Activated gamma-delta T cell treated with anti-CD3 and anti-CD28 coated beads, Interleukin-2, amount 50 U/mL, for 16 hours (primary cell): ENCODE measurements at places on chromosomes 13 and 19.

DNA sequence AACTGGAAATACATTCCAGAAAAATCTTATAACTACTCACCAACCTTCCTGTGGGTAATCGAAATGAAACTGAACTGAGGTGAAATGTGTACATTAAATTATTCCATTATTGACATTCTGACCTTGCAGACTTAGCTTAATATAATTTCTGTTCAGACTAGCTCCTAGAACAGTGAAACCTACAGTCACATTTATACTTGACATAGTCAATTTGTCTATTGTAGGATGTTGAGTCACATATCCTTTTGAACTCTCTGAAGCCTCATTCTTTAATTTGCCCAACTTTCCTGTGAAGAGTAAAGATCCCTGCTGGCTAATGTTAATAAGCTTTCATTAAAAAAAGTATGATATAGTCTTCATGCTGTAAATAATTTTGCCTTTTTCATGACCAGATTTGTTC is 92.0 kb upstream of the SCEL start:
- DNase-seq, result no peak

- peak; percentile 10 for DNase-seq
These were observed 60.1 kb downstream of the DCT start for GRCh38 chr13:94419304-94419924.

DNA sequence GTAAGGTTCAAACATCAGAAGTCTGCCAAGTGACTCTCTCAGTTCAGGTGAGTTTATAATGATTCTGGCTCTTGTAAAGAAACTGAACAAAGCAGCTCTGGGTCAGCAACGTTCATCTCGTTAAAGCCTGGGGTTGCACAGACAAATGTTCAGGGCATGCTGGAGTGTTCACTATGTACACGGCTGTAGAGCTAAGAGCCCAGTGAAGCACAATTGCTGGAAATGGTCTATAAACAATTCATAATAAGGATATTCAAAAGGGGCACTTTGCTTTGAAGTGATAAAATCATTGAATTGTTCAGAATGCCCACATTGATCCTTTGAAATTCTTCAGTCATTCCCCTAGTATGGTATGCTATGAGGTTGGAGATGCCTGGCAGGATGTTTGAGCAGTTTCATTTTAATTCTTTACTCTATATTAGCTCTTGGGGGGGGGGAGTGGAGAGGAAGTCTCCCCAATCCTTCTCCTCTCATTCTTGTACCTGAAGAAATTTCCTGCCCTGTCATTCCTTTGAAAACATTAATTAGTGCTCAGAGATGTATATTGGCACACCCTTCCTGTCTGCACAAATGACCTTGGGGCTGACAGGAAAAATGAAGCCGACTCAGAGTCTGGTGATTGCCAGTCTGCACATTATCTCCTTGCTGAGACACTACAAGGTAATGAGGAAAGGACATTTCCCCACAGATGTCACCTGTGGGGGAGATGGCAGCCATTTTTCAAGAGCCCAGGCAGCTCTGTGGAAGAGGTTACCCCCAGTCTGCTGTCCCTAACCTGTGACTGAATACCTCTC is 145.5 kb downstream of the DLEU7 start:
- no peak for DNase-seq

DNA sequence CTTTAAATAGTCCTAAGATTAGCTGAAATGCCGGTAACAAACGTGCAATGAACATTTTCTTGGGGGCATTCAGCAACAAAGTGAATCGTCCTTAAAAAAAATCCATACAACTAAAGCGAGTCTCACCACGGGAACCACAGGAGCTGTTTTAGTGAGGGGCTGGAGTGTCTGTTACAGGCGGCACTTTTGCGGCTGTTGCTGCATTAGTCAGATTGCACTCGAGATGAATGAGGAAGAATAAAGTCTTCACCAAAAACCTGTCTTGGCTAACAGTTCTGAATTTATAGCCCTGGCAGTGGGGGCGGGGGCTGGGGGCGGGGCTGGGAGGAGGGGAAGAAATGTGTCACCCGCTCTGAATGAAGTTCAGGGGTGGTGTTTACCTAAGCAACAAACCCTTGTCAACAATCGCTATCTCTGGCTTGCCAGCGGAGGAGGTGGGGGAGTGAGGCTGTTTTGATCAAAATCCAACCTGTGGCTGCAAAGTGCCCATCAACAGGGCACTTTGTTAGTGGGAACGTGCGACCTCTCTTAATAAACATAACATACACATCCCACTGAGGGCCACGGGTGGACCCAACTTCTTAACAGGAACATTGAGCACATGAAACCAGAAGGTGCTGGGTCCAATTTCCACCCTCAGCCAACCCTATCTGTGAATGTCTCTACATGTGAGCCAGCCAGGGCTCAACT is 44.5 kb downstream of the RFX2 start:
- DNase-seq, result peak; percentile 49

DNA sequence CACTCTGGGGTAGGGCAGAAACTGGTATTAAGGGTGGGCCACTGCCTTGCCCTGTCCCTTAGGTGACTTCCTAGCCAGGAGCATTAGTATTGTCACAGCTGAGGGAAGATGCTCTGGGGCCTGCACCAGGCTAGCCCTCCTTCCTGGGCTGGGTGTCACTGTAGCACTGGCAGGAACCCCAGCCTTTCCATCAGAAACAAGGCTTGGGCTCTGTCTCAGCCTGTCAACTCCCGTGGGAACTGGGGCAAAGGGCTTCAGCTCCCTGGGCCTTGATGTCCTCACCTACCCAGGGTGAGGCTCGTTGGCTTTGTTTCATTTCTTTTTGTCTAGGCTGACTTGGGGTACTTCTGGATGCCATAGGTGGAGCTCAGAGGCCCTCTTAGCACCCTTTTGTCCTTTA is 18.0 kb downstream of the PAF1 start:
- DNase-seq, result no peak

DNA sequence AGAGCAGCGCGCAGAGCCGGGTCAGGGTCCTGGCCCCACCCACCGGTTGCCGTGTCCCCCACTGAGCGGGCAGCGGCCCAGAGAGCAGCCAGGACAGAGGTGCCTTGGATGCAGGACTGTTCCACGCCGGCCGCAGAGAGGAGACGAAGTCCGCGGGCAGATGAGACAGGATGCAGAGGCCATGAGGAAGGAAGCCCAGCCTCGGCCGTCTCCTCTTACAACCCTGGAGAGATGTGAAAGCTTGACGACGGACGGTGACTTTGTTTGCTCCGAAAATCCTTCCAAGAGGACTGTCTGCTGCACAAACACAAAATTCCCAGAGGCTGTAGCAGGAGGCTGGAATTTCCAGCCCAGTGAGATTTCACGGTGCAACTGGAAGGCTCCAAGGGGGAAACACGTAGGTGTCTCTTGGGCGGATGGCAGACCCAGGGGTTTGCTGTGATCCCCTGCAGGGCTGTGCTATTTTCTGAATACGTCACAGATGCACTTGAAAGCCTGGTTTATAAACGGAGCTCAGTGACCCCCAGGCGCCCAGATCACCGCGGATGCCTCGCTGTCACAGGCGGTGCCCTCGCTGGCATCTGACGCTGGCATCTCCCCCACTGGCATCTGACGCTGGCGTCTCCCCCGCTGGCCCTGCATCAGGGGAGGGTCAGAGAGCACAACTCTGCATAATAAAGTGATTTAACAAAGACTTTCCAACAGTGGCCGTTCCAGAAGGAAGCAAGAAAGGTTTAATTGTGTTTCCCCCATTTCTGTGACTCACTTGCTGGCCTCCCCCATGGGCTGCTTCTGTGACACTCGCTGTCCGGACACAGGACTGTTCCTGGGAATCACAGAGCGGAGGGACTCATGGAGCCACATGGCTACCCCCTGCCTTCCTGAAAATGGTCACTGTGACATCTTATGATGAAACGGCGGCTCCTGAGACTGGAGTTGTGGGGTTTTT is 62.0 kb upstream of the C13orf46 start:
- no peak for DNase-seq

- no peak for DNase-seq
These were observed 48.3 kb upstream of the URI1 start for GRCh38 chr19:29893606-29894284.

DNA sequence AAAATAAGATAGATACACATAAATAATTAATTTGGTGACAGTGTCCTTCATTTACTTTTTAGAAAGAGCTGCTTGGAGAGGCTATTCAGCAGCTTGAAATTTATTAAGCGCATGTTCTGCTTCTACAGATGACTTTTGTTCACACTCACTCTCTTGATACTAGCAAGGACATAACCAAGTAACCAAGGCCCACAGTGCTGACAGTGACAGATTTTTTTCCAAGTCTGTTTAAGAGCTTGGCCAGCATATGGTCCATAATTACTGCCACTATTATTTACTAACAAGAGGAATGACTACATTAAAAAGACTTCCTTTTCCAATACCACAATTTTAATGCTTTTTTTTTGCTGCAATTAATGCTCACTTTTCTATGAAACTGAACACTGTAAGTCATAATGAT is 673.7 kb upstream of the MIR17HG start:
- no peak for DNase-seq

DNA sequence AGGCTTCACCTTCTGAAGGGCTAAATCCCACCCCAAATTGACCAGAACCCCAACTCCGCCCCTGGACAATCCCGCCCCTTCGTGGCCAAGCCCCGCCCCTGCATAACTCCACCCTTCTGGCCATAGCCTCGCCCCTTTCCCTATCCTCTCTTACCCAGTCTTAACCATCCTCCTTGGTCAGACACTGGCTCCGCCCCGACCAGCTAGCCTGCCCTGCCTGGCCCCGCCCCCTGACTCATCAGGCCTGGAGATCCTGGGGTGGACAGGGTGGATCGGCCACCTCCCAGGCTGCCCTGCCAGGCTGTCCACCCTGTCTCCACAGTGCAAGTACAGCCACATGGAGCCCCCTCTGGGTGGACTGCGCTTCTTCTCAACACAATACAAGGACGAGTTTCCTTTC is 8.0 kb upstream of the ZNF358 start:
- DNase-seq, result no peak

DNA sequence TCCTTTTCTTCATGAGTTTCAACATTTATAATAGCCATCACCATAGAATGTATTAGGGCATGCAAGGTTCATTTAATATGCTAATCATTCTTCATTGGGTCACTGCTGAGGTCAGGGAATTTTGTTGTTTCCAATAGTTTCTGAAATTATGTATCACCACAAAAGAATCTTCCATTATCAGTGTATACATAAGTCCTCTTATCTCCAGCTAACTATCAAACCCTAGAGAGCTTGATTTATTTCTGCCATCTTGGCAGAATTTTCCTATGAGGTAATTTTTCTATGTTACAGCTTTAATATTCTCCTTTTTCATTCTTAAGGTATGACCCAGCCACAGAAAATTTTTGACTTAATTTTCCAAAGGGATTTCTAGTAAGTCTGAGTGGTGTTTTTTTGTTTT is 415.0 kb upstream of the SLITRK1 start:
- no peak for DNase-seq

- DNase-seq, result no peak
These were observed 358.7 kb downstream of the IRS2 start for GRCh38 chr13:109427695-109428094.

- peak; percentile 54 for DNase-seq
These were observed 30.2 kb downstream of the C19orf81 start for GRCh38 chr19:50679177-50680125.

DNA sequence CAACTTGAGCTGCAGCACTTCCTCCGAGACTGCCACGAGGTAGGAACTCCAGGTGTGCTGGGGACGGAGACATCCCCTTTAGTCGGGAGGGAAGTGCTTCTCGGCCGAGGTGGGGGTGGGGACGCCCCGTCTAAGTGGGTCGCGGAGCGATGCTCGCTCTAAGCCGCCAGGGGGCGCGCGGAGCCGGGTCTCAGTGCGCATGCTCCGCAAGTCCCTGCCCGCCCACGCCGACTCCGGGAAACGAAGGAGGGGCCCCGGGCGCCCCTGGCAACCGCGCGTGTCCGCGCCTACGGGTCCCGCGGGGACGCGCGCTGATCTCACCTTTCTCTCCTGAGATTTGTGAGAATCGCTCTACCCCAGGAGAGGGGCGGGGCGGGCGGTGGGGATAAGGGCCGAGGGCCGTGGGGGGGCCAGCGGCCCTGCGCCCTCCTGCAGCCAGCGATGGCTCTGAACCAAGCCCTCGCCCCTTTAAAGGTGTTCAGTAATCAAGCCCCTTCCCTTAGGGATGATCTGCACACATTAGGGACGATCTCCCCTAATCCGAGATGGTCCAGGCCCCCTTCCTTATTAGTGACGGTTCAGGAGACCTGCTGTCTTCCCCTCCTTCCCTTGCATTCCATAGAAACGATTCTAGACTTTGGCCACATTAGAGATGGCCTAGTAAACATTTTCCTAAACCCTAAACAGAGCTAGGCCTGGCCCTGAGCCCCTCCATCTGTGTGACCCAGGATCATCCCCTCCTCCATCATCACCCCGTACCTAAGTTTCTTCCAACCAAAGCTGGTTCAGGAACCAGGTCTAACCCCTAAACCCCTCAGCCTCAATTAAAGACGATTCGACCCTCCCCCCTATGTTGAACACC is 47.3 kb upstream of the SHKBP1 start:
- DNase-seq, result peak; percentile 79

DNA sequence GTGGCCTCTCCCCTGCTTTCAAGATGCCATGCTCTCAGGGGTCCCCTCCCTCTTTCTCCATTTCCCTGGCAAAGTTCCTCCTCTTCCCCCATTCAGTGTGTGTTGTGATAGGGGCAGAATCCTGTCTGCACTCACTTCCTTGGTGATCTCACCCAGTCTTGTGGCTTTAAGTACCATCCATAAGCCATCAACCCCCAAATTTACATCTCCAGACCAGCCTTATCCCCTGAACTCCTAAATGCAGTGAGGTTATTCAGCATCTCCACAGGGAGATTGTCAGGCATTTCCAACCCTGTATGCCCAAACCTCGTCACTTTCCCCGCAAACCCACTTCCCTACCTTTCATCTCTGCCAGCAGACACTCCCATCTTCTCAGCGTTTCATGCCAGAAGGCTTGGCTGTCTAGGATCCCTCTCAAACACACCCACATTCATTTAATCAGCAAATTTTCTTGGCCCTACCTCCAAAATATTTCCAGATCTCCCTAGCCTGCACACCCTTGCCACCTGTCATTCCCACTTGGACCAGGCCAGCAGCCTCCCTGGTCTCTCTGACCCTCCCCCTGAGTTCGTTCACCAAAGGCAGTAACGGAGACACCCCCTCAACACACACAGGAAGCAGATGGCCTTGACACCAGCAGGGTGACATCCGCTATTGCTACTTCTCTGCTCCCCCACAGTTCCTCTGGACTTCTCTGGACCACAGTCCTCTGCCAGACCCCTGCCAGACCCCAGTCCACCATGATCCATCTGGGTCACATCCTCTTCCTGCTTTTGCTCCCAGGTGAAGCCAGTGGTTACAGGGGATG is at the start of gene HCST:
Gene HCST, plus strand, starts transcription at position 676 of the 808 bp plus-strand sequence. Its CDS starts 65 bp downstream, at position 741.
- no peak for DNase-seq

GRCh38 chr13:78131811-78132210 is 213.2 kb upstream of the EDNRB start:
- no peak for DNase-seq

- no peak for DNase-seq
These were observed 20.7 kb downstream of the IGFL1 start for GRCh38 chr19:46250076-46250735.

DNA sequence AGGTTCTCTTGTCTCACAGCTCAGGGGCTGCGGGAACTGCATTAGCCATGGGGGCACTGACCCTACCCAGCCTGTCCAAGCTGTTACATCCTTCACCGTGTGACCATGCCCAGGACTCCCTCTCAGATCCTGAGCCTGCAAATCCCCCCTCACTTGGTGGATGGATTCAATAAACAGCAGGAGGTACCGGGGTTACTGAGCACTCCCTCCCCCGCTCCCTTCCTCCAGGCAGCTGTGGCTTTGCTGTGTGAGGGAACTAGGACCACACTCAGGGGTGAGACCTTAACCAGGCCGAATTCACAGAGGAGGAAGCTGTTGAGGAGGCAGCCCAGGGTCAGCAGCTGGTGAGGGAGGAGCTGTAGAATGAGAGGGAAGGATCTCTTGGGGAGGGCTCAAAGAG is 27.0 kb upstream of the CEACAM1 start:
- DNase-seq, result no peak
